Stimulated activated CD8-positive, alpha-beta memory T cell treated with anti-CD3 and anti-CD28 coated beads, Interleukin-7, amount 100 ng/mL, for 1 hour (primary cell): ENCODE measurements at places on chromosomes 6 and 20.

GRCh38 chr6:24476631-24477030 lies 12.7 kb downstream of the GPLD1 start:
- DNase-seq: no peak

GRCh38 chr6:36229223-36229622 lies 32.7 kb downstream of the BRPF3 start:
- no peak for DNase-seq

DNA sequence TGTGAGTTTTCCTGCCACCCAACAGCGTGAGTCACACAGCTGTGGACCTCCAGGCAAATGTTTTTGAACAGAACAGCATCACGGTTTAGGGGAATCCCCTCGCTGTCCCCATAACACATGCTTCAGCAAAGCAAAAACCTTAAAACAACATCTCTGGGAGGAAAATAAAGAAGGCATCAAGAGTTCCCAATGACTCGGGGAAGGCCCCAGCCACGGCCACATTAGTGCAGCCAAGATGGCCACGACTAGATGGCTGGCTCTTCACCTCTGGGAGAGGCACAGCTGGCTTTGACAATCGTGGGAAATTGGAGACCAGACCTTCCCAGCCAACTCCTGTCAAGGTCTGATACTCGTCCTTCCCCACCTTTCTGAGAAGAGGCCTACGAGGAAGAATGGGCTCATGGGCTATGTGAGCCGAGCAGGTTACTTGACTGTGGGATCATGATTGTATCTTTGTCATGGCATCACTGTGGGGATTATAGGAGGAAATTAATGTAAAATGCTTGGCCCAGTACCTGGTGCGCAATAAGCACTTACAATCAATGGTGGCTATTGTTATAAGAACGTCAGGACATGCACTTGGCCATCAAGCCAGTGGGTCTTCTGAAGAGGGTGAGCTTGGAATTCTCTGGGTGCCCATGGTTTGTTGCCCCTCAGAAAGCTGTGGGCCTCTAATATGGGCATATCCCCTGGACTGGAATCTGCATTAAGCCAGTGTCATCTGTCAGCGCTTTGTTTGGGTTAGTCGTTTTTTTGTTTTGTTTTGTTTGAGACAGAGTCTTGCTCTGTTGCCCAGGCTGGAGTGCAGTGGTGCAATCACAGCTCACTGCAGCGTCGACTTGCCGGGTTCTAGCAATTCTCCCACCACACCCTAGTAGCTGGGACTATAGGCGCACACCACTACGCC lies 43.6 kb downstream of the FGD2 start:
- peak; percentile 45 for DNase-seq

- peak; percentile 42 for DNase-seq
These were observed 36.4 kb upstream of the HLA-C start for GRCh38 chr6:31308050-31308844.

GRCh38 chr6:9233226-9233625 lies 797.9 kb upstream of the SLC35B3 start:
- DNase-seq: no peak

GRCh38 chr6:88266126-88266525 lies 100.0 kb upstream of the CNR1 start:
- DNase-seq: no peak

- no peak for DNase-seq
These were observed 37.2 kb upstream of the PTPN1 start for GRCh38 chr20:50472693-50473664.

DNA sequence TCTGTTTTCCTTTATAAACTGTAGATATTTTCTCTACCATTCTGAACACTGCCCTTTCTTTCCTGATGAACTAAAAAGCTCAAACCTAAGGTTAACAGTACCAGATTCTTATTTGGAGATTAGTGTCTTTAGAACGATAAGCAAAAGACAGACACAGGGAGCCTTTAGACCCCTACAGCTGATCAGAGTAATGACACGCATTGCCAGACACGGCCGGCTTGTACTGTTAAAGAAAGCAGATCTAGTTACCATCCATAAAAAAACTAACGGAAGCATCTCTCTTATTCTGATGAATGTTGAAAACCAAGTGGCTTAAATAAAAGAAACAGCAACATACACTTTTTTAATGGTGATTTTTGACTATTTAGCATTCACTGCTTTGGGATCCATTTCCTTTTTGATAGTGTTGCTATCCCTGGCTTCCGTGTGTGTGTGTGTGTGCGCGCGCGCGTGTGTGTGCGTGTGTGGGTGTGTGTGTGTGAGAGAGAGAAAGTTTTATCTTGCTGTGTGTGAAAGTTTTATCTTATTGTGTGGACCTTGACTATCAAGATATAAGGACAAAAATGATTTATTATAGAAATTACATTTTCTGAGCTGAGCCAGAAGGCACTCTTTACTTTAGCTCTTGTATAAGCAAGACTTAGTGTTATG lies 95.6 kb upstream of the SLC35B3 start:
- DNase-seq: no peak

DNA sequence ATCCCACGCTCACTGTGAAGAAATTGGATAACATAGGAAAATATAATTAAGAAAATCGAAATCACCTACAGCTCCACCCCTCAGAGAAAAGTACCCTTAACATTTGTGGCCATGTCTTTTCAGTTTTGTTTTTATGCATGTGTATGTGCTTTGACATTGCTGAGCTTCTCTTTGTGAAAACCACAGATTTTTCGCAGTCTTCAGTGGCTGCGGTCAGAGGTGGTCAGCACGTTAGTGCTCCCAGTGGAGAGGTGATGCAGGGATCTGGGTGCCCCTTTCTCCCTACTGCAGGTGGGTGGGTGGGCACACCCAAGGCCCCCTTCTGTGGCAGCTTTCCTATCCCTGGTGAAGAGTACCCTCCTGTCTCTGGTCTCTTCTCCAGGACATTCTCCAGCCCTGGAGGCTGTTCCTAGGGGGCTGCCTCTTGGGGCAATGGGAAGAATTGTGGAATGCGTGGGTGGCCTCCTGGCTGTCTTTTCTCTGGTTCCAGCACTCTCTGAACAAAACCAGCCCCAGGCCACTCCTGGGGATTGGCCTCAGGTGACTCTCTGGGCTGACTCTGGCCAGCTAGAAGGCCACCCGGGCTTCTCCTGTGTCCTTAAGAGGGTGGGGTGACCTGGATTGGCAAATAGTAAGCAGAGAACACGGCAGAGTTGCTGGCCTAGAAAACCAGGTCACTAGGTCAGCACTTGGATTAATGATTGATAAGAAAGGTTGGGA lies 49.8 kb upstream of the FANCE start:
- no peak for DNase-seq

- DNase-seq: no peak
These were observed 65.1 kb downstream of the REV3L start for GRCh38 chr6:111417946-111418345.

DNA sequence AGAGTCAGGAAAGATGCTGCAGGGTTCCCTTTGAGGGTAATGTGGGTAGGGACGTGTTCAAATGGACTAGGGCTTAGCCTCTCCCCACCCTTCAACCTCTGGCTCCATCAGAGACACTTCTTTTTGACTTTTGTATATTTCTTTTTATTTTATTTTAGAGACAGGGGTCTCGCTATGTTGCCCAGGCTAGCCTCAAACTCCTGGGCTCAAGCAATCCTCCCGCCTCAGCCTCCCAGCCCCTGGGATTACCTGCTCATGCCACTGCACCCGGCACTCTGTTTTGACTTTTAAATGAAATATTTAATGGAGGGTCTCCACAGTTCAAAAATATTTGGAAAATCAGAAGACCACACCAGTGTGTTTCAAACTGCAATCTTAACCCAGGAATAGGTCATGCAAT lies 8.6 kb downstream of the HNF4A start:
- no peak for DNase-seq

- DNase-seq: no peak
These were observed 48.4 kb upstream of the DEFB112 start for GRCh38 chr6:50097966-50098640.

GRCh38 chr6:142761756-142762155 lies 183.2 kb downstream of the HIVEP2 start:
- no peak for DNase-seq

DNA sequence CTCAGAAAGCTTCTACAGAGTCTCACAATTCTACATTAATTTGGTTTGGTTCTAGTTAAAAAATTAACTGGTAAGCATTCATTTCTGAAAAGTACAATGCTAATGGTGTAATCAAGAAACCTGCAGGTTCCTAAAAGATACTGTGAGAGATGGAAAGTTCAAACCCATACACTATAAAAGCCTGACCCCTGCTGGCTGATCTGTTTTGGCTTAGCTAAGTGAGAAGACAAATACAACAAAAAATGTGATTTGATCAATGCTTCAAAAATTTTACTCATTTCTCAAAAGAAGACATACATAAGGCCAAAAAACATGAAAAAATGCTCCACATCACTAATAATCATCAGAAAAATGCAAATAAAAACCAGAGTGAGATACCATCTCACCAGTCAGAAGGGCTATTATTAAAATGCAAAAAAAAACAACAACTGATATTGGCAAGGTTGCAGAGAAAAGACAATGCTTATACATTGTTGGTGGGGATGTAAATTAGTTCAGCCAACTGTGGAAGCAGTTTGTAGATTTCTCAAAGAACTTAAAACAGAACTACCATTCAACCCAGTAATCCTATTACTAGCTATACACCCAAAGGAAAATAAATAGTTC lies 102.8 kb downstream of the MOXD1 start:
- no peak for DNase-seq

GRCh38 chr6:52499026-52499425 lies 77.8 kb downstream of the TRAM2 start:
- no peak for DNase-seq

- no peak for DNase-seq
These were observed 253.2 kb downstream of the DLL1 start for GRCh38 chr6:170037541-170038250.

DNA sequence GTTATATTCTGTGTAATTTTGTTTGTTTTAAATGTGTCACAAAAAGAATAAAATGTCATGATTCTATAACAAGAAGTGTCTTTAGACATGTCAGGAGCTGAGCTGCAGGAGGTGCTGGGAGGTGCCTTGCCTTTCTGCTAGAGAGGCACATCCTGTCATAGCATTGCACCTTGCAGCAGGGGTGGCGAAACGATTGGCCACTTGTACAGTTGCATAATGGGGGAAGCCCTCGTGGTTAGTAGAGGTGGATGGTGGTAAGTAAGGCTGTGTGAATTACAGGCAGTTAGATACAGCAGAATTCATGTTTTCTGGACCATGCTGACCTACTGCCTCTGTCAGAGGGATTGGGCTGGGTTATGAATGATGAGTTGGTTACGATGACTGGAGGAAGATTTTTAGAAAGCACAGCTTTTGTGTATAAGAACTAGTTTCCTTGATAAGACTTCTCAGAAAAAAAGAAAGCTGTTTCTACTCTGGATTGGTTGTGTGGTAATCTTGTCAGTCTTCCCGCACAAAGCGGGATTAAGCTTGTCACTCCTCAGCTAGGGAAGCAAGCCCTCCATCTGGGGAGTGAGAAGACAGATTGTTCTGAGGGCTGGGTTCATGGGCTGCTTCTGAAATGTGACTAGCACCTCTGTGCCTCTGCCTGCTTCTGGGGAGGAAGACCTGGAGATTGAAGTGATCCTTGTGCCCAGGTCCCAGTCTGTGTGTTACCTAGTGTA lies 74.9 kb downstream of the FOXO3 start:
- peak; percentile 13 for DNase-seq

DNA sequence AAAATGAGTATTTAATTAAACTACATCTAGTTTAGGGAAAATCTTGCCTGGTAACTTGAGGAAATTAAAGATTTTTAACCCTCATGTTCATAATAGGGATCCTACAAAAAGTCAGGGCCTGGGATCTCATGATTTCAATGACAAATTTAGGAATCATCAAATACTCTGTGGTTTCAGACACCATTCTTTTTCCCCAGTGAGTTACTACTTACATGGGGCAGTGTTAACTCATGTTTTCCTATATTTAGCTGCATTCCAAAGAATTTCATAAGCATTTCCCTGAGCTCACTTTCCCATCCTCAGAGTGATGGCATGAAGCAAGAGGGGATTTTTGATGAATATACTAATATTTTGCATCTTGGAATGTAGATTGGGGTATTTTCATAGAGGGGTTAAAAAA lies 321.7 kb downstream of the CENPW start:
- no peak for DNase-seq

GRCh38 chr20:58713801-58714339 lies 21.3 kb downstream of the NPEPL1 start:
- no peak for DNase-seq

GRCh38 chr6:9204171-9204570 lies 768.8 kb upstream of the SLC35B3 start:
- DNase-seq: no peak

DNA sequence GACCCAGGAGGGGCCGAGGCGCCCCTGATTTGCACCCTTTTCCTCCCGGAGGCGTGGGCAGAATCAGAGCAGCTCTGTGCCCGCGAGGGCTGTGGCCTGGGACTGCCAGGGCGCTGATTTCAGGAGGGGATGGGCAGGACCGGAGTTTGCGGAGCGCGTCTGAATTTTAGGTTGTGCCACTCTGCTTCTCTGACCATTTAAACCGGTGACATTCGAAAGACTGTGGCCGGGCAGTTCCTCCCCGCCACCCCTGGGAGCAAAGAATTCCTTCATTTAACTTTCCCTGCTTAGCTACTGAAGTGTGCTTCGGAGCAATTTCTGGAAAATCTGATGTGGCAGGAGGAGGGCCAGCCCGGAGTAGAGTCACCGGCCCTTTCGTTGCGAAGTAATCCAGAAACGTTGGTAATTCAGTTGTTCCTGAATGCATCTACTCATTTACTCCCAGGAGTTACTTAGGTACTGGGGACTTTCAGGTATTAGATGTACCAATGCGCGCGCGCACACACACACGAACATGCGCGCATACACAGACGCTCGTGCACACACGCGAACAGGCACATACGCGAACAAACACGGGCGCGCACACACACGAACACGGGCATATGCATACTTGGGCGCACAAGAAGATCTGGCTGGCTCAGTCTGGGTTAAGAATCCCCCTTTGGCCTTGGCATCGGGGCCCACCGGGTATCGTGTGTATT lies 568 bp downstream of the CCDC170 start:
- no peak for DNase-seq

DNA sequence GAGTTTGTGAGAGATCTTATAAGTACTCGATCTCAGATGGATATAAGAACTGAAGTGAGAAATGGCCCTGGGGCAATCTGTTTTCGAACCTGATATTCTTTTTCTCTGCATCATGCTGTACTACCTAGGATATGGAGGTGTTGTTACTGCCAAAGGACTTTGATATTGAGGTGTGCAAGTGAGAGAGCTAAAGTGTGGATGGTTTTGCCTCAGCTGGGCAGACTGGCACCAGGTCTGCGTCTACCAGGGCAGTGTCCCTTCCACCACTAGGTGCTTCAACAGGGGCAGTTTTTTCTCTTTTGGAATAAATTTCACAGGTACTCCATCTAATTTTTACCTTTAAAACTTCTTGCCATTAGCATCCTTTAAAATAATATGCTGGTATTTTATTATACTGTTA lies 35.0 kb downstream of the ADGRG6 start:
- no peak for DNase-seq

DNA sequence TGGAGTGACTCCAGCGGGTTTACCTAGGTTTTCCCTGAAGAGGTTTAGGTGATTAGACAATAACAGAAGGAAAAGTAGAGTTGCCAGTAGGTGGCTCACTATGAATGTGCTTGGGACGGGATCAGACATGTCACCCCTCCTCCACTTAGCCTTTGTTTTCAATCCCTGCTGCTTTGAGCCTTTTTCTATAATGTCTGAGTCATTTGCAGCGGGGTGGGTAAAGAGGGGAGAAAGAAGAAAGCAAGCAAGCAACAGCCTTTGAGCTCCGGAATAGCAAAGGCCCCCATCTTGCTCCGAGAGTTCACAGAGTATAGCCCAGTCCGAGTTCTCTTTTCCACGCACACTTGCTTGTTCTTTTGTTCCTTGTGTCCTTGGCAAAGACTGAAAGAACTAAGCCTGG lies 129.1 kb downstream of the PACRG start:
- no peak for DNase-seq
